ENCODE measurements at places on chromosomes 12 and 14.

- no peak for DNase-seq
Measured at GRCh38 chr12:101783150-101783549, 43.9 kb upstream of the SYCP3 start.

DNA sequence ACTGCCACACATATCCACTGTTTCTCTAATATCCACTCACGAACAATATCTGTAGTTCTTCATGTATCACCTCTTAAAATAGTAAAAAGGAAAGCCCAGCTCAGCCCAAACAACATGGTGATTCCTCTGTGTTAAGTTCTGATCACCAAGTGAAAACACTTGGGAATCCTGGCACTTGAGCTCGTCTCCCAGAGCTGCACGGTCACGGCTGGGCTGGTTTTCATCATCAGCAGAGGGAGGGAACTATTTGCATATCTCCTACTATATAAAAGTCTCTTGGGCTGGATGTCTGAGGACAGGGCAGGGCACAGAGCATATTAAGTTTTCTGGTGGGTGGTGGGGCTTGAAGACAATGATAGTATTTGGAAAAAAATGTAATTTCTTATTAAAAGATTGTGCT, 870.6 kb downstream of the TMEM121 start:
- no peak for DNase-seq

DNA sequence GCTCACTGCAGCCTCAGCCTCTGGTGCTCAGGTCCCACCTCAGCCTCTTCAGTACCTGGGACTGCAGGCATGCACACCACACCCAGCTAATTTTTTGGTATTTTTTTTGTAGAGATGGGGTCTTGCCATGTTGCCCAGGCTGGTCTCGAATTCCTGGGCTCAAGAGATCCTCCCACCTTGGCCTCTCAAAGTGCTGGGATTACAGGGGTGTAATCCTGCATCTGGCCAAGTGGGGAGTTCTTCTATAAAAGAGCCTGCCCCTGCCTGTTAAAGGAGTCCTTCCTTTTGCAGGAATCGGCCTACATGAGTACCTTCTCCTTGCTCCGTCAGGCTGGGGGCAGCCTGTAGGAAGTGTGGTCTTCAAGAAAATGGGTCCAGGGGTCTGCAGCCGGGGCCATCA, 54.1 kb upstream of the RASSF3 start:
- DNase-seq: no peak

GRCh38 chr14:78143489-78144145, 26.6 kb upstream of the NRXN3 start:
- DNase-seq: no peak

GRCh38 chr12:28313631-28314030, 123.4 kb downstream of the CCDC91 start:
- peak; percentile 65 for DNase-seq

DNA sequence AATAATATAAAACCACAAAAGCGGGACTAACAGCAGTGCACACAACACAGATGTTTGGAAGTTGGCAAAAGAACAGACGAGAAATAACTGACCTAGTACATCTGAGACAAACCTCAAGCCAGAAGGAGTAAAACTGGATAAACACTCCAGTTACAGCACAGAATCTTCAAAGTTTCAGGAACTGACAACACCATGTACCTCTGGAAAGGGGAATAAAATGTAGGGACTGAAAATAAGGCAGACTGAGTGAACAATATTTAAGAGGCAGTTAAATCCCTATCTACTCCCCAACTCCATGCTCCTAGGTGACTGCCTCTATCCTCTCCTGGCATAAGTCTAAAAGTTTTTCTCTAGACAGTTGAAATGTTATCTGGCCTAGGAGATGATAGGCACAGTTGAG, 57.9 kb downstream of the ZFYVE21 start:
- DNase-seq: no peak

- DNase-seq: peak; percentile 83
Measured at GRCh38 chr12:54191550-54192022, 2.8 kb upstream of the SMUG1 start.

GRCh38 chr12:9381619-9382018, 173.4 kb upstream of the PZP start:
- no peak for DNase-seq
